ENCODE measurements at places on chromosomes 13 and 19. TPM values are rescaled to one million over a fixed set of nuclear protein-coding genes. Genes with fewer than 3 reads are reported as not detected.

DNA sequence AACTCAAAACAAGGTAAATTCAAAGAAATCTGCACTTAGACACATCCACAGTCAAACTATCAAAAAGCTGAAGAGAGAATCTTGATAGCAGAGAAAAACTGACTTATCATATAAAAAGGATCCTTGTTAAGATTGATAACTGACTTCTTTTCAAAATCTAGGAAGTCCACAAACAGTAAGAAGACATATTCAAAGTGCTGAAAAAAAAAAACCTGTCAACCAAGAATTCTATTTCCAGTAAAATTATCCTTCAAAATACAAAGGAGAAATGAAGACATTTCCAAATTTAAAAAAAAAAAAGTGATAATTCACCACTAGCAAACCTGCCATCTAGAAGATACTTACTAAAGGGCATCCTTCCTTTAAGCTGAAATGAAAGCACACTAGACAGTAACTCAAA, 15.0 kb downstream of the VWA8 start:
- H3K27ac ChIP-seq: no peak overlapping the region
- no peaks in the 10 kb centered on the region for H3K27me3 ChIP-seq
- no peak overlapping the region for H3K4me3 ChIP-seq

GRCh38 chr19:10346509-10346908, 7.1 kb upstream of the ICAM3 start:
- H3K4me1 ChIP-seq: peaks cover 27% of the 10 kb centered on the region
- H3K27me3 ChIP-seq: peaks cover 4% of the 10 kb centered on the region
- peak overlapping the region; percentile 72 for H3K27ac ChIP-seq
- peak overlapping the region; percentile 36 for H3K4me3 ChIP-seq
- peak; percentile 10 for DNase-seq
- H3K36me3 ChIP-seq: no peaks in the 10 kb centered on the region

DNA sequence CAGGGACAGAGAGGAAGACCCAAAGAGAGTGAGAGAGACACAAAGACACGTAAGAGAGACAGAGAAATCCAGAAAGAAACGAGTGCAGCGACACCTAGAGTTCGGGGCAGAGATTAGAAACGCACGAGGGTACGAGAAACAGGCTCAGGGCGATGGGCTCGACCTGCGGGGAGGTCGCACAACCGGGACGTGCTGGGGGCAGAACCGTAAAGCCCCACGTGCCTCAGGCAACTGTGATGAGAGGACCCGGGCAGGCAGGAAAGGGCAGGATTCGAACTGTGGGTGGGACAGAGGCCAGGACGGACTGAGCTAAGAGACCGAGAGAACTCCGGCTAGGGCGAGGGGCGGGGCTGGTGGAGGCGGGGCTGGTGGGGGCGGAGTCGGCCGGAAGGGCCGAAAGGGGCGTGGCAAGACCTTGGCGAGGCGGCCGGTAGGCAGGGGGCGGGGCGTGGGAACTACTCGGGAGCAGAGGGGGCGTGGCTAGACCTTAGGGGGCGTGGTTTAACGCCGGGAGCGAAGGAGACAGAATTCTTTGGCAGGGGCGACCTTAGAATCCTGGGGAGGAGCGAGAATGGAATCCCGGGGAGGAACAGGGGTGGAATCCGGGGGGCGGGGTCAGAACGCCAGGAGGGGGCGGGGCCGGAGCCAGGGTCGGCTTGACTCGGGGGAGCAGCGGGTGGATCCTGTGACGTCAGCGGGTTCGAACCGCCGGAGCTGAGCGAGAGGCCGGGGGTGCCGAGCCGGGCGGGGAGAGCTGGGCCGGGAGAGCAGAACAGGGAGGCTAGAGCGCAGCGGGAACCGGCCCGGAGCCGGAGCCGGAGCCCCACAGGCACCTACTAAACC, at the start of gene NECTIN2:
Gene NECTIN2, plus strand, starts transcription at position 686 of the 843 bp plus-strand sequence. CDS start 229 bp downstream, outside the sequence.
- peak within 1 kb of the TSS; percentile 97 for H3K27ac ChIP-seq
- H3K4me1 ChIP-seq: peaks cover 34% of the 10 kb centered on the region
- peak; percentile 97 for DNase-seq

DNA sequence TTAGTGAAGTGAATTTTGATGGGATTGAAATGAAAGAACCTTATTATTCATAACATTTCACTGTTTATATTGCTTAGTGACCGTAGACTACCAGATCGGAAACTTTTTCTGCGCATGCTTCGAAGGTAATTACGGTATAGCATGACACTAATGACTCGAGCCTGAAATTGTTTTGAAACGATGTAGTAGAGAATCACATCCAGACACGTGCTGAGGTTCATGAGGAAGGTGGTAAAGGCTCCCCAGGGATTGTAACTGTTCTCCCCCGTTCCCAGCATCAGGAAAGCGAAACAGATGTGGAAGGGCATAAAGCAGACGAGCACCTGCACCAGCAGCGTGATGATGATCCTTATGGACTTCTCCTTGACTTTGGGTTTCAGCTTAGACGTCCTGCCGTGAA, 3.3 kb downstream of the GPR18 start:
- H3K36me3 ChIP-seq: peaks cover 13% of the 10 kb centered on the region
- peaks cover 13% of the 10 kb centered on the region for H3K4me1 ChIP-seq
- no peak for DNase-seq
- H3K27me3 ChIP-seq: no peaks in the 10 kb centered on the region
- H3K27ac ChIP-seq: no peak overlapping the region
- no peak overlapping the region for H3K4me3 ChIP-seq

The ZNF541 gene
- total RNA-seq: not detected

The SLC25A41 gene
- total RNA-seq: not detected

- H3K4me1 ChIP-seq: peaks cover 38% of the 10 kb centered on the region
- DNase-seq: peak; percentile 88
- H3K27ac ChIP-seq: peak overlapping the region; percentile 86
Measured at GRCh38 chr13:30158774-30159445, 148.4 kb downstream of the KATNAL1 start.

The INTS6 gene
- 31.2 TPM for total RNA-seq

DNA sequence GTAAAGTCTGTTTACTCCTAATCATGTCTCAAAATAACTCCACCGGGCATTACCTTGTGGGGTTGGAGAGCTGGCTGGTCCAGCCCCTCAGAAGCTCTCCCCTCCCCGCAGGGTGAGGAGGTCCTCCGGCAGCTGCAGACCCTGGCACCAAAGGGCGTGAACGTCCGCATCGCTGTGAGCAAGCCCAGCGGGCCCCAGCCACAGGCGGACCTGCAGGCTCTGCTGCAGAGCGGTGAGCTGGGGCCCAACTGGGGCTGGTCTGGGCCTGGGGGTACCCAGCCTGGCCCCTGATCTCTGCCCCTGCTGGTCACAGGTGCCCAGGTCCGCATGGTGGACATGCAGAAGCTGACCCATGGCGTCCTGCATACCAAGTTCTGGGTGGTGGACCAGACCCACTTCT, 20.2 kb downstream of the HIPK4 start:
- DNase-seq: no peak
- peaks cover 11% of the 10 kb centered on the region for H3K36me3 ChIP-seq
- no peak overlapping the region for H3K4me3 ChIP-seq
- peaks cover 8% of the 10 kb centered on the region for H3K4me1 ChIP-seq
- no peaks in the 10 kb centered on the region for H3K27me3 ChIP-seq

The BST2 gene
- not detected for total RNA-seq

- no peaks in the 10 kb centered on the region for H3K36me3 ChIP-seq
- no peak overlapping the region for H3K4me3 ChIP-seq
- peak; percentile 31 for DNase-seq
- peaks cover 20% of the 10 kb centered on the region for H3K4me1 ChIP-seq
Measured at GRCh38 chr13:20492641-20493040, 33.0 kb downstream of the CRYL1 start.

The RYR1 gene
- not detected for total RNA-seq

DNA sequence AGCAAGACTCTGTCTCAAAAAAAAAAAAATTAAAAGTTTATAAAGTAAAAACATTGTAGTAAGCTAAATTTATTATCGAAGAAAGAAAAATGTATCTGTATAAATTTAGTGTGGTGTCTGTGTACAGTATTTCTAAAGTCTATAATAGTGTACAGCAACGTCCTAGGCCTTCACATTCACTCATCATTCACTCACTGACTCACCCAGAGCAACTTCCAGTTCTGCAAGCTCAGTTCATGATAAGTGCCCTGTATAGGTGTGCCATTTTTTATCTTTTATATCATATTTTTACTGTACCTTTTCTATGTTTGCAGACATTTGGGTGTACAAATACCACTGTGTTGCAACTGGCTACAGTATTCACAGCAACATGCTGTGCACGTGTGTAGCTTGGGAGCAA, 118.1 kb downstream of the TNFRSF19 start:
- H3K4me3 ChIP-seq: no peak overlapping the region
- peaks cover 19% of the 10 kb centered on the region for H3K4me1 ChIP-seq
- H3K27ac ChIP-seq: no peak overlapping the region
- no peaks in the 10 kb centered on the region for H3K36me3 ChIP-seq
- DNase-seq: no peak
- H3K27me3 ChIP-seq: peaks cover 2% of the 10 kb centered on the region

The ZNF599 gene
- 5.8 TPM for total RNA-seq

All from HFFc6 (cell line).